H9 (cell line): ENCODE measurements at places on chromosomes 7 and 10. TPM values are rescaled to one million over a fixed set of nuclear protein-coding genes. Genes with fewer than 3 reads are reported as not detected.
A peak's percentile ranks its signal among the peaks of the same experiment; 100 is the strongest.

- no peak overlapping the region for H3K4me3 ChIP-seq
- no peak overlapping the region for H3K27ac ChIP-seq
- peaks cover 7% of the 10 kb centered on the region; the same call in 1 of the 2 replicates for H3K4me1 ChIP-seq
- H3K36me3 ChIP-seq, result no peaks in the 10 kb centered on the region
Observed at GRCh38 chr7:151416941-151417315, 7.1 kb upstream of the WDR86 start.

GRCh38 chr10:71825217-71825616, 25.8 kb downstream of the PSAP start:
- no peak for DNase-seq
- H3K27me3 ChIP-seq, result no peaks in the 10 kb centered on the region
- peaks cover 84% of the 10 kb centered on the region for H3K36me3 ChIP-seq
- peaks cover 5% of the 10 kb centered on the region; the same call in 1 of the 2 replicates for H3K4me1 ChIP-seq
- no peak overlapping the region for H3K27ac ChIP-seq

GRCh38 chr10:103969857-103970627, 3.1 kb downstream of the SLK start:
- peaks cover 3% of the 10 kb centered on the region; the same call in 1 of the 2 replicates for H3K4me1 ChIP-seq
- H3K27me3 ChIP-seq, result no peaks in the 10 kb centered on the region
- no peak for DNase-seq
- H3K27ac ChIP-seq, result no peak overlapping the region
- no peaks in the 10 kb centered on the region; the same call in 2 of the 3 replicates for H3K36me3 ChIP-seq

DNA sequence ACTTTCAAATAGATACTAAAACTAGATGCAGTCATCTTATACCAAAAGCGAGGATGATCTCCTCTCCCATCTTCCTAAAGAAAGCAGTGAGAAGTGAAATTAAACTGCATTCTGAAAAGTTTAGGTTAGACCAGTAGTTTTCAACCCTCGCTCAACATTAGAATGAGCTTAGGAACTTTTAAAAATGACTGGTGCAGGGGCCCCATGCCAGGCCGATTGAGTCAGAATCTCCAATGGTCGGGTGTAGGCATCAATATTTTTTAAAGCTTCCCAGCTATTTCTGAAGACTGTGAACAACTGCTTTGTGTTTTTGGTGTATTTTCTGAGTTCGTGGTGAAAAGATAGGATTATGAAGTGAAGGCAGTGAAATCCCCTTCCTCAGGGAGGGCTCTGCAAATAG, 146.0 kb downstream of the VTI1A start:
- no peak overlapping the region for H3K4me3 ChIP-seq
- no peaks in the 10 kb centered on the region for H3K27me3 ChIP-seq
- no peak for DNase-seq
- peaks cover 3% of the 10 kb centered on the region; the same call in 1 of the 2 replicates for H3K36me3 ChIP-seq

DNA sequence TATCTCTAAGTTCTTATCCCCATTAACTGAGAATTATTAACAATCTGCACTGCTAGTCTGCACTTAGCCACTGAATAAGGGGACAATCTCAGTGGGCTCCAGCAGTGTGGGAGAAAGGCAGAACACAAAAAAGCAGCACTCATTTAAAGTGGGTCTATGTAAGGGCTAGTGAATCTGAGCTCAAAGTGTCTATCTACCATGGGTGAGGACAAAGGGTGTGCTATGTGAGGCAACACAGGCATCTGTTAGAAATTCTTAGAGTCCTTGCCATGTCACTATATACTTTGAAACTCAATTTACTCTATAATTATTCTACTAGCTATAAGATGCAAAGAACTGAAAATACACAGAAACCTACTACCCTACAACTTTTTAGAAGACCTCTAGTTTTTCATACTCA, 135.8 kb upstream of the TMEM168 start:
- peaks cover 9% of the 10 kb centered on the region for H3K36me3 ChIP-seq
- no peak overlapping the region for H3K27ac ChIP-seq
- H3K27me3 ChIP-seq, result no peaks in the 10 kb centered on the region
- H3K4me3 ChIP-seq, result no peak overlapping the region

DNA sequence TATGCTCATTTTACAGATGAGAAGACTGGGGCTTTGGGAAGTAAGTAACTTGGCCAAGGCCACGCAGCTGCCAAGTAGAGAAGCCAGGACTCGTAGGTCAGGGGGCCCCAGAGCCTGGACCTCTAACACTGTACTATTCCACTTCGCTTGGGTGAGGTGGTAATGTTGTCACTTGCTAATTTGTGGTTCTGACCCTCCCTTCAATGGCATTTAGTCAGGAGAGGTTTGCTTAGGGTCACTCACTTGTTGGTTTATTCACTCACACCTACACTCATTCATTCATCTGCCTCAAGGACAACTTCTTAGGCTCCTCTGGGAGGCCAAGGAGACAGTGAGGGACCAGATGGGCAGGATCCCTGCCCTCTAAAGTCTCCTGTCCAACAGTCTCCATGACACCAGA, 21.3 kb downstream of the BTBD16 start:
- H3K4me1 ChIP-seq, result no peaks in the 10 kb centered on the region
- no peaks in the 10 kb centered on the region; the same call in 2 of the 3 replicates for H3K36me3 ChIP-seq
- no peaks in the 10 kb centered on the region for H3K27me3 ChIP-seq
- H3K27ac ChIP-seq, result no peak overlapping the region
- H3K4me3 ChIP-seq, result no peak overlapping the region

- no peak overlapping the region for H3K4me3 ChIP-seq
- no peak overlapping the region for H3K27ac ChIP-seq
- H3K27me3 ChIP-seq, result no peaks in the 10 kb centered on the region
Observed at GRCh38 chr7:135197343-135197742, 14.0 kb downstream of the WDR91 start.

DNA sequence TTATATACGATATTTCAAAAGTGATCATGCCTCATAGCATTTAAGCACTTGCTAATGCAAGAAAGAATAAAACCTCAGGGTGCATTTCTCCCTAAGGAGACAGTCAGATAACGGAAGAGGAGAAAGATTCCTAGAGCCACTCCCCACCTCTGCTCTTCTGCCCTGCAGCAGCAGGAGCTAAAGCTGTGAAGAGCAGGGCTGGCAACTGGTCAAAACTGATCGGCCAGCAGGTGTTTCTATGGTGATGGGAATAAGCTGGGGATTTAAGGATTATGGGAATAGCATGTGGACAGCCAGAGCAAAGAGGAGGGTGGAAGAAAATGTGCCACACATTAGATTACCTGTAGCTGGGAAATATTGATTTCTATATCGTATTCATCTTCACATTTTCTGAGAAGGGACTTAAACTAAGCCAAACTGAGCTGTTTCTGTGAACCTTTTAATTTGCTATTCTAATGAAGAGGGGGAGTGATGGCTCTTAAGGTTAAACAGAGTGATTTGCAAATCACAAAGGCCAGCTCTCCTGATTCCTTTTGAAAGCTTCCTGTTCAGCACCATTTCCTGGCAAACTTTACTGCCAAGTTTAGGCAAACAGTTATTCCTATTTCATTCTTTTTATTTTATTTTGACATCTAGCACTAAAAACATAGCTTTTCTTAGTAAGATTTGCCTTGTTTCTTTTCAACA, 268.9 kb upstream of the PFKP start:
- no peak overlapping the region for H3K27ac ChIP-seq
- peaks cover 11% of the 10 kb centered on the region; the same call in 1 of the 2 replicates for H3K36me3 ChIP-seq
- no peaks in the 10 kb centered on the region; the same call in 1 of the 2 replicates for H3K4me1 ChIP-seq
- peak overlapping the region; percentile 47; the same call in 1 of the 3 replicates for H3K4me3 ChIP-seq
- no peaks in the 10 kb centered on the region for H3K27me3 ChIP-seq

- H3K4me3 ChIP-seq, result peak overlapping the region; percentile 21; the same call in 1 of the 3 replicates
- H3K36me3 ChIP-seq, result no peaks in the 10 kb centered on the region
- no peak for DNase-seq
- H3K27me3 ChIP-seq, result no peaks in the 10 kb centered on the region
Observed at GRCh38 chr7:69710768-69711438, 112.6 kb downstream of the AUTS2 start.

DNA sequence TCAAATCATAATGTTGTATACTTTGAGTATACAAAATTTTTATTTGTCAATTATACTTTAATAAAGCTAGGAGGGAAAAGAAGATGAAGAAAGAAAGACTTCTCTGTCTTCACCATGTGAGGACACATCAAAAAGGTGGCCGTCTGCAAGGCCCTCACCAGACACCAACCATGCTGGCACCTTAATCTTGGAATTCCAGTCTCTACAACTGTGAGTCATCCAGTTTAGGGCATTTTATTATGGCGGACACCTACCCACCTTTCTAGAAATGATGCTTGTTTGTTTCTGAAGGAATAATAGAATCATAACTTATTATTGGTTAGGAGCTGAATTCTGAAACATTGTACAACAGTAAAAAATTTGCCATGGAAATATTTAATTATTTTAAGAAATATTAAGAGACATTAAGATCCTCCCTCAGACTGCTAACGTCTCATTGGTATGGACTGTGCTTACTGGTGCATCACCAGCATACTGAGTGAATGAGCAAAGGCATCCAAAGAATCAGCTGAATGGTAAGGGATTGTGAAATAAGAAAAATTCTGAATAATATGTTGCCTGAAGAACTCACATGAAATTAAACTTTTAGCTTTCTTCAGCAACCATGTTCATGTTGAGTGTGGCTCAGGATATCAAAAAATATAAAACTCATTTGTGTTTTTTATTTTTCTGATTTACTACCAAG, 536.6 kb downstream of the HTR7 start:
- H3K36me3 ChIP-seq, result no peaks in the 10 kb centered on the region
- no peak overlapping the region for H3K4me3 ChIP-seq
- no peak overlapping the region for H3K27ac ChIP-seq
- DNase-seq, result no peak

DNA sequence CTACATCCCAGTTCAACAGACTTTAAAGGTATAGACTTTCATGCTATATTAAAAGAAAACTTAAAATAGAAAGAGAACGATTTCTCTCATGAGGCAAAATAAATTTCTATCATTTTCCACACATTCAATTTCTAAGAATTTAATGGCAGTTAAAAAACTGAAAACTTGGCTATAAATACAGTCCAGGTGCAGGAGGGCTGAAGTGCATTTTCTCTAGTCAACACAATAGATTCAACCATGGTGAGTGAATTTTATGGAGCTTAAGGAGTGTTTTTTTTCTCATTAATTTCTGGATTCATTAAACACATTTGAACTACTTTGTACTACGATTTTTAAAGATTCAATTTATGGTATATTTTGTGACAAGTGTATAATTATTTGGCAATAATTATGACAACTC, 240.8 kb upstream of the SLC26A5 start:
- no peak for DNase-seq
- H3K4me3 ChIP-seq, result no peak overlapping the region
- H3K27ac ChIP-seq, result no peak overlapping the region
- no peaks in the 10 kb centered on the region for H3K27me3 ChIP-seq
- H3K4me1 ChIP-seq, result no peaks in the 10 kb centered on the region

- no peak for DNase-seq
- peaks cover 11% of the 10 kb centered on the region; the same call in 1 of the 2 replicates for H3K4me1 ChIP-seq
- H3K4me3 ChIP-seq, result no peak overlapping the region
- H3K36me3 ChIP-seq, result no peaks in the 10 kb centered on the region
Observed at GRCh38 chr7:151511270-151511669, 8.4 kb downstream of the RHEB start.

DNA sequence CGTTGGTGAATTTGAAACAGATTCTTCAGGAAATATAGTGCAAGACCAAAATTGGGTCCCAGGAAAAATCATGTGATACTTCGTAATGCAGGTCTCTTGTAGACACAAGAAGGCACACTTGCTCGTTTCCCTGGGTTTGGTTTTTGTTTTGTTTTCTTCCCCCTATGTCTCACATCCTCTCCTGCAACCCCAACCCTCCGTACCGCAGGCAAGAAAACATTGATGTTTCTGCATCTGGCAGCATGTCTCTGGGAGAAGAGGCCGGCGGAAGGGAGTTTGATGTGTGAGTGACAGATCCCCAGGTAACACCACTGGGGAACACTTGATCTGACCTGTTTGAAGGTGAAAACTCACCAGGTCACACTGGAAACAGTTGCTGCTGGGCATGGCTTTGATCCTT, 718.5 kb downstream of the AUTS2 start:
- H3K4me1 ChIP-seq, result peaks cover 2% of the 10 kb centered on the region; the same call in 1 of the 2 replicates
- no peak for DNase-seq
- no peak overlapping the region for H3K4me3 ChIP-seq
- no peak overlapping the region for H3K27ac ChIP-seq
- H3K27me3 ChIP-seq, result no peaks in the 10 kb centered on the region

- peaks cover 7% of the 10 kb centered on the region for H3K36me3 ChIP-seq
- no peak for DNase-seq
- no peaks in the 10 kb centered on the region for H3K27me3 ChIP-seq
- peaks cover 10% of the 10 kb centered on the region; the same call in 1 of the 2 replicates for H3K4me1 ChIP-seq
- H3K27ac ChIP-seq, result no peak overlapping the region
- peak overlapping the region; percentile 98 for H3K4me3 ChIP-seq
Observed at GRCh38 chr10:59904426-59905065, 1.8 kb downstream of the CCDC6 start.

GRCh38 chr7:42198974-42199668, 37.9 kb downstream of the GLI3 start:
- no peaks in the 10 kb centered on the region for H3K27me3 ChIP-seq
- DNase-seq, result no peak

- peaks cover 6% of the 10 kb centered on the region; the same call in 1 of the 2 replicates for H3K4me1 ChIP-seq
- no peak overlapping the region for H3K4me3 ChIP-seq
- peaks cover 8% of the 10 kb centered on the region for H3K36me3 ChIP-seq
- no peaks in the 10 kb centered on the region for H3K27me3 ChIP-seq
- DNase-seq, result no peak
Observed at GRCh38 chr7:118153551-118154177, 30.3 kb upstream of the LSM8 start.

- no peaks in the 10 kb centered on the region for H3K4me1 ChIP-seq
- no peaks in the 10 kb centered on the region for H3K27me3 ChIP-seq
- DNase-seq, result no peak
- no peaks in the 10 kb centered on the region for H3K36me3 ChIP-seq
- H3K27ac ChIP-seq, result no peak overlapping the region
- no peak overlapping the region for H3K4me3 ChIP-seq
Observed at GRCh38 chr7:1912593-1913465, 242.8 kb downstream of the ELFN1 start.

DNA sequence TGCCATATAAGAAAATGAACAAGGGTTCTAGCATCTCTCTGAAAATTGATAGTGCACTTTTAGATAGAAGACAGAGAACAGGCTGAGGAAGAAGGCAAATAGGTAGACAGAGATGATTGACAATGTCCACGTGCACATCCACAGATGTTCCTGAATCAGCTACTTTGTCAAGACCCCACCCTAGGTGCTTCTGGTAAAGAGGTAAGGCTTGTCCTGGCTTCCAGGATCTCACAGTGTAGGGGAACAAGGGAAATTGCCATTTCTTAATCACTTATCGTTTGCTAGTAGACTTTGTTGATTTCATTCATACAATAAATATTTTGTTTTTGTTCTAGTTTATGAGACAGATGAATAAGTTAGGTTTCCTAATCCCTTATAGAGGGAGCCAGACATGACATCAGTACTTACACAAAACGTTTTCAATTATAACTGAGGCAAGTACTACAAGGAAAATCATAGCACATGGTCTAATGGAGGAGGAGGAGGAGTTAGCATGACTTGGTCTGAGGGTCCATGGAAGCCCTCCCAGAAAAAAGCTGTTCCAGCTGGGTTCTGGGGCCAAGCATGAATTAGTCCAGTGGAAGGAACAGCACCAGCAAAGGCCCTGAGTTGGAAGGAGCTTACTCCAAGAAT, 115.9 kb upstream of the ARID5B start:
- H3K27me3 ChIP-seq, result no peaks in the 10 kb centered on the region
- H3K27ac ChIP-seq, result no peak overlapping the region
- no peak for DNase-seq
- no peaks in the 10 kb centered on the region for H3K36me3 ChIP-seq

The GPR146 gene
- total RNA-seq, result 1.4 and 1.6 TPM in 2 replicates

The NOLC1 gene
- total RNA-seq, result 168 and 171 TPM in 2 replicates

The KIF5B gene
- total RNA-seq, result 67.9 and 70.5 TPM in 2 replicates

The ACSL5 gene
- not detected in 2 replicates for total RNA-seq

The ECHDC3 gene
- total RNA-seq, result 8.0 and 9.3 TPM in 2 replicates

The CNNM1 gene
- total RNA-seq, result 0.33 and 0.35 TPM in 2 replicates

The TMEM140 gene
- not detected in 2 replicates for total RNA-seq

The FBXO24 gene
- 0.85 and 1.3 TPM in 2 replicates for total RNA-seq

The TUBAL3 gene
- total RNA-seq, result not detected in 2 replicates

The ZKSCAN1 gene
- total RNA-seq, result 28.2 and 29.8 TPM in 2 replicates
